ENCODE measurements at places on chromosomes 3 and 15. TPM values are rescaled to one million over a fixed set of nuclear protein-coding genes. Genes with fewer than 3 reads are reported as not detected.

Gene RARRES1
- 1.8 TPM for total RNA-seq

- DNase-seq = no peak
- H3K36me3 ChIP-seq = no peaks in the 10 kb centered on the region
- H3K27me3 ChIP-seq = no peaks in the 10 kb centered on the region
- H3K27ac ChIP-seq = no peak overlapping the region
- no peak overlapping the region for H3K4me3 ChIP-seq
These were observed 202.8 kb downstream of the TP63 start for GRCh38 chr3:189833996-189834395.

GRCh38 chr3:195060531-195061291, 210.2 kb downstream of the XXYLT1 start:
- no peak overlapping the region for H3K27ac ChIP-seq
- no peak overlapping the region for H3K4me3 ChIP-seq
- no peak for DNase-seq
- peaks cover 15% of the 10 kb centered on the region for H3K4me1 ChIP-seq
- H3K27me3 ChIP-seq = no peaks in the 10 kb centered on the region

- no peak for DNase-seq
- H3K27me3 ChIP-seq = no peaks in the 10 kb centered on the region
- H3K4me3 ChIP-seq = no peak overlapping the region
These were observed 34.0 kb upstream of the NR2E3 start for GRCh38 chr15:71776304-71776703.

Gene APPL1
- 29.7 TPM for total RNA-seq

Gene DGKG
- not detected for total RNA-seq

DNA sequence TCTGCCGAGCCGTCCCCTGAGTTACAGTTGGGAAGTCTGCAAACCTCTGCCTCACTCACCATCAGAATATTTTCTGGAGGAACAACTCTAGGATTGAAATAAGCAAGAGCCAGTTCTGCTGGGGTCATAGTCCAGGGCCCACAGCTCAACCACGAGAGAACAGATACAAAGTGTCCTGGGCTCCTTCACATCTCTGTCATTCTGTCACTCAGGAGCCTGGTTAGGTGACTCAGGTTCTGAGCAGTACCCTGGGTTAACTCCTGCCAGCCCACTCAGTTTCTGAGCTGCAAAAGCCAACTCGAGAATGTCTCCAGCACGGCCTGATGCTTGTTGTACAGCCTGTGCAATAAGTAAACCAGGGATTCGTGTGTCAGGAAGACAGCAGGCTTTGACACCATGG, 155.7 kb downstream of the SLCO3A1 start:
- H3K4me3 ChIP-seq = no peak overlapping the region
- H3K4me1 ChIP-seq = no peaks in the 10 kb centered on the region
- no peak overlapping the region for H3K27ac ChIP-seq

DNA sequence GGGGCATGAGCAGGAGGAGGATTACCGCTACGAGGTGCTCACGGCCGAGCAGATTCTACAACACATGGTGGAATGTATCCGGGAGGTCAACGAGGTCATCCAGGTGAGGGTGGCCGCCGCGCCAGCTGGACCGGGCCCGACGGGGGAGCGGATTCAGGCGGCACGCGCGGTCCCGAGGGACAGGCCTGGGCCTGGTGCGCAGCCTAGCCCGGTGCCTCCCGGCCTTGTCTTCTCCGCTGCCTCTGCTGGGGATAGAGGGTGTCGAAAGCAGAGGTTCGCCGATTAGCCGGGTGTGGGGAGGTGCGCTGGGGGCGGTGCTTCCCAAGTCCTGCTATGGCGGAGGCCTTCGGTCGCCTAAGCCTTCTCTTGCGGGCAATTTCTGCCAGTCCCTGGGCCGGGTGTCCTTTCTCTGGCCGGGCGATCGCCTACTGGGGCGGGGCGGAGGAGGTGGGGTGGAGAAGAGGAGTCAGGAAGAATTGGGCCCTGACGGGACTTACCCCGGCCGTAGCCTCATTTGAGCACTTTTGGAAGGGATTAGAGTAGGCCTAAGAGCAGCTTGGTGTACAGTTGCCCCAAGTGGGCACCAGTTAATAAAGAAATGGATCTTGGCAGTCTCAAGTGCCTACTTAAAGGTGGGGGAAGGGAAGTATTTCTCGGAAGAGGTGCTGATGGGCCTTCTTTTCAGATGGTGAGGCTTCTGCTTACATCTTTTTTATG, 940 bp downstream of the ARIH1 start:
- peak; percentile 81 for DNase-seq
- H3K27ac ChIP-seq = peak overlapping the region; percentile 97
- peaks cover 27% of the 10 kb centered on the region for H3K4me1 ChIP-seq
- no peaks in the 10 kb centered on the region for H3K27me3 ChIP-seq
- peak overlapping the region; percentile 94 for H3K4me3 ChIP-seq
